Stimulated activated CD8-positive, alpha-beta memory T cell treated with anti-CD3 and anti-CD28 coated beads, Interleukin-7, amount 100 ng/mL, for 1 hour (primary cell): ENCODE measurements at places on chromosomes 7 and 10.

GRCh38 chr7:56175771-56176170 is 59.6 kb upstream of the NUPR2 start:
- DNase-seq = no peak

DNA sequence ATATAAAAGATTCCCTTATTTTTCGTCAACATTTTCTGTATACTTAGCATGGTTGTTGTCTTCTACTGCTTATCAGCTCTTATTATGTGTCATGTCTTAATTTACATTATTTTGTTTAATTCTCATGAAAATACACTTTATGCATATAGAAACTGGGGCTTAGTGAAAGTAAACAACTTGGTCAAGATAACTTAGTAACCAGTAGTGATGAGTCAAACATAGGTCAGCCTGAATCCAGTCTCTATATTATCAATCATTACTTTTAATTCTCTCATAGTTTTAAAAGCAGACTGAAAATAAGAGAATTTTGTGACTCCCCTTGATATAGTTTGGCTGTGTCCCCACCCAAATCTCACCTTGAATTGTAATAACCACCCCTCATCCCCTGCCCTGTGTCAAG is 119.6 kb upstream of the TPK1 start:
- DNase-seq = no peak

GRCh38 chr10:126250527-126251310 is 137.6 kb downstream of the ADAM12 start:
- DNase-seq = no peak

- no peak for DNase-seq
Measured at GRCh38 chr7:80984619-80985018, 65.8 kb upstream of the SEMA3C start.

GRCh38 chr7:152158801-152159587 is 133.5 kb downstream of the GALNT11 start:
- no peak for DNase-seq
